ENCODE measurements at places on chromosomes 2 and 18.

DNA sequence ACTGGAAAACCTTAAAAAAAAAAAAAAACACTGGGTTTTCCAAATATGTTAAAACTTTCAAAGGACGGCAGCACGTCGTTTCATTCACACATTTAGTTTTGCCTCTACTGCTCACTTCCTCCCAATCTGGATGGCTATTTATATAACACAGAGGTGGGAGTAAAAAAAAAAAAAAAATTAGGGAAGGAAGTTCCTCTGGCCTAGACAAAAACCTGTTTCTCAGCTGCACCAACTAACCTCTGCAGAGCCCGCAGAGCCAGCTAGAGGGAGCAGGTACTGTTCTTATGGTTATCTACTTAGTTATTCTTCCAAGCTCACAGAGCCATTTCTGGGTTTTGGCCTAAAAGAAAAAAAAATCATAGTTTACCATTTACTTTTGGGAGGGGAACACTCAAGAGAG is 28.1 kb downstream of the SLC1A4 start:
- H3K36me3 ChIP-seq = peaks cover 45% of the 10 kb centered on the region
- no peaks in the 10 kb centered on the region for H3K27me3 ChIP-seq
- peaks cover 13% of the 10 kb centered on the region for H3K4me1 ChIP-seq
- no peak overlapping the region for H3K4me3 ChIP-seq
- no peak for DNase-seq

DNA sequence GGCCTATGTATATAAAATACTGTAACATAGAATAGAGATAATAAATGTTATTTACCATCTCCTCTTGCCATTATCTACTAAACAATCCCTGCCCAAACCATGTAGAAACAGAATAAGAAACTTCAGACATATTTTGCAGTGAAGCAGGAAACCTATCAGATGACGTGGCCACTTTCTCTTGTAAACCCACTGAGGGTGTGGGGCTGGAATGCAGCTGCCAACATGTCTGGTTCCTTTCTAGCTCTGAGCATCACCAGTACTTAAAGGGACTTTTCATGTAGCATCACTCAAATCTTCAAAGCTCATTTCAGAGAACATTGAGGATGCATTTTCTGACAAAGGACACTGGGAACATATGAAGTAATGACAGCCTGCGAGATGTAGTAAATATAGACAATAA is 251.8 kb downstream of the LPIN1 start:
- no peak for DNase-seq
- H3K27ac ChIP-seq = no peak overlapping the region
- H3K36me3 ChIP-seq = peaks cover 6% of the 10 kb centered on the region
- peaks cover 47% of the 10 kb centered on the region for H3K27me3 ChIP-seq
- H3K4me3 ChIP-seq = no peak overlapping the region

- H3K4me1 ChIP-seq = no peaks in the 10 kb centered on the region
These were observed 813.7 kb upstream of the ACVR2A start for GRCh38 chr2:147030966-147031720.

- no peak overlapping the region for H3K4me3 ChIP-seq
- no peaks in the 10 kb centered on the region for H3K27me3 ChIP-seq
- H3K4me1 ChIP-seq = no peaks in the 10 kb centered on the region
- DNase-seq = no peak
- no peaks in the 10 kb centered on the region for H3K36me3 ChIP-seq
- no peak overlapping the region for H3K27ac ChIP-seq
These were observed 1641.7 kb upstream of the ACVR2A start for GRCh38 chr2:146203064-146203624.

DNA sequence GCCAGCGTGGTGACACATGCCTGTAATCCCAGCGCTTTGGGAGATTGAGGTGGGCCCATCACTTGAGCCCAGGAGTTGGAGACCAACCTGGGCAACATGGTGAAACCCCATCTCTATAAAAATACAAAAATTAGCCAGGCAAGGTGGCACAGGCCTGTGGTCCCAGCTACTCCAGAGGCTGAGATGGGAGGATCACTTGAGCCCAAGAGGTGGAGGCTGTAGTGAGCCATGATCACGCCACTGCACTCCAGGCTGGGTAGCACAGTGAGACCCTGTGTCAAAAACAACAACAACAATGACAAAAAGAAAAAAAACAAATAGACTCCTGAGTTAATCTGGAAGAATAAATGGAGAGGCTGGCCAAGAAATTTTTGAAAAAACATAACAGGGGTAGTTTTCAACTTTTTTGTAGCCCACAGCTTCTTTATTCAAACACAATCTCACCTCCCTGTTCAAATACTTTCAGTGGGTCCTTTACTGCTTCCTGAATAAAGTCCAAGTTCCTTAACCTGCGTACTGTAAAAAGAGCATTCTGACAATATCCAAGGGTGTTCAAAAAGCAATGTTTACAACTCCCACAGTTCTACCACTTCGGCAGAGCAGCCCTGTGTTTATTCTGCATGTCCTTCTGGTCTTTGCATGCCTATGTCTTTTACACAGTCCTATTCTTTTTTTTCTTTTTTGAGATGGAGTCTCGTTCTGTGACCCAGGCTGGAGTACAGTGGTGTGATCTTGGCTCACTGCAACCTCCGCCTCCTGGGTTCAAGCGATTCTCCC is 53.5 kb downstream of the LRRFIP1 start:
- H3K36me3 ChIP-seq = no peaks in the 10 kb centered on the region
- no peak overlapping the region for H3K27ac ChIP-seq
- peaks cover 21% of the 10 kb centered on the region for H3K4me1 ChIP-seq
- DNase-seq = no peak
- H3K27me3 ChIP-seq = no peaks in the 10 kb centered on the region

GRCh38 chr2:128362889-128363228 is 44.2 kb upstream of the HS6ST1 start:
- H3K27ac ChIP-seq = no peak overlapping the region
- H3K36me3 ChIP-seq = no peaks in the 10 kb centered on the region
- no peak overlapping the region for H3K4me3 ChIP-seq
- DNase-seq = no peak
- no peaks in the 10 kb centered on the region for H3K27me3 ChIP-seq
- no peaks in the 10 kb centered on the region for H3K4me1 ChIP-seq

DNA sequence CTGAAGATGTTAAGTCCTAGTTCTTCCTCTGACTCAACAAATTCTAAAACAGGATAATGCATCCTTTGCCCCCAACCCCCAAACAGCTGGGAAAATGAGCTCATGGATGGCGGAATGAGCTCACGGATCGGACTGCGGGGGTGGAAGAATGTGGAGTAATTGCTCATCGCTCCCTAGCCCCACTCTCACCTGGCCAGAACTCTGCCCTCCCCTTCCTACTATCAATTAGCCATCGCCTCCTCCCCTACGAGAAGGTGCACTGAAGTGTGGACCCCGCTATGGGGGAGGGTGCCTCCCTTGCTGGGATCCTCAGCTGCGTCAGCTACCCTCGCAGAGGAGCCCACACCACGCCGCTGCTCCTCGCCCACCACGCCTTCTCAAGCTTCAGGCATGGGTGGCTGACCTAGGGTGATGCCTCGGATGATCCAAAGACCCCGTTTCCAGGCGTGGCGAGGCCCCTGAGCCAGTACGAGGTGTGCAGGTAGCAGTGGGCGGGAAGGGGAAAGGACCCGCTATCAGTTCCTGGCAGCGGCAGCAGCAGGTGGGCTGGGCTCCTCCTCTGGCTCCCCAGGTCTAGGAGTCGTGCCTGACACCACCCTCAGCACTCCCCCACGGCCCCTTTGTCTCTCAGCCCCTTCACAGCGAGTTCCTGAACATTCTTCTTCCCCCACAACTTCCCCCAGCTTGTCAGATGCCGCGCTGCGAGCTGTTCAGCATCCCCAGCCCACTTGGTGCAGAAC is 82.1 kb upstream of the POMC start:
- H3K4me1 ChIP-seq = peaks cover 29% of the 10 kb centered on the region
- DNase-seq = peak; percentile 34
- H3K36me3 ChIP-seq = peaks cover 44% of the 10 kb centered on the region
- no peaks in the 10 kb centered on the region for H3K27me3 ChIP-seq
- H3K4me3 ChIP-seq = peak overlapping the region; percentile 83
- H3K27ac ChIP-seq = peak overlapping the region; percentile 91

DNA sequence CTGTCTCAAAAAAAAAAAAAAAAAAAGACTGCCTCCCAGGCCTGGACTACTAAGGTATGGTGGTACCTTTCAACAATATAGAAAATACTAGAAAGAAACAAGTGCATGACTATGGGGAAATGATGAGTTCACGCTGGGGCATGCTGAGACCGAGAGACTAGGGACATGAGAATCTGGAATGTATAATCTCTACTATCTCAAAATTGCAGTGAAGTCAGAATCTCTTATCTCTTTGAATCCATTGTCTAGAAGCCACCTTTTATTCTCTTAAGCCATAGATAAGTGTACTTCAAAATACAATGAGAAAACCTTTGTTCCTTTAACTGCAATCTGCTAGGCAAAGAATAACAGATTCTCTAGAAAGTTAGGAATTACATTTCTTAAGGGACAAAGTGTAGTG is 5.6 kb downstream of the FRZB start:
- H3K27ac ChIP-seq = no peak overlapping the region
- peaks cover 3% of the 10 kb centered on the region for H3K4me1 ChIP-seq
- no peak for DNase-seq
- H3K27me3 ChIP-seq = peaks cover 38% of the 10 kb centered on the region
- no peaks in the 10 kb centered on the region for H3K36me3 ChIP-seq
- H3K4me3 ChIP-seq = no peak overlapping the region

- no peak overlapping the region for H3K27ac ChIP-seq
- H3K4me3 ChIP-seq = no peak overlapping the region
- H3K36me3 ChIP-seq = no peaks in the 10 kb centered on the region
- peaks cover 6% of the 10 kb centered on the region for H3K27me3 ChIP-seq
- H3K4me1 ChIP-seq = peaks cover 8% of the 10 kb centered on the region
These were observed 33.6 kb upstream of the LPIN1 start for GRCh38 chr2:11712866-11713265.

GRCh38 chr2:148483665-148484064 is 160.9 kb upstream of the EPC2 start:
- no peaks in the 10 kb centered on the region for H3K27me3 ChIP-seq
- DNase-seq = no peak
- no peaks in the 10 kb centered on the region for H3K4me1 ChIP-seq
- H3K27ac ChIP-seq = no peak overlapping the region
- H3K4me3 ChIP-seq = no peak overlapping the region

- H3K4me1 ChIP-seq = peaks cover 4% of the 10 kb centered on the region
- no peak for DNase-seq
- H3K27me3 ChIP-seq = no peaks in the 10 kb centered on the region
- peaks cover 36% of the 10 kb centered on the region for H3K36me3 ChIP-seq
These were observed 115.8 kb downstream of the C2orf74 start for GRCh38 chr2:61277756-61278155.

- peaks cover 14% of the 10 kb centered on the region for H3K4me1 ChIP-seq
- peaks cover 64% of the 10 kb centered on the region for H3K27me3 ChIP-seq
- H3K4me3 ChIP-seq = no peak overlapping the region
- no peak for DNase-seq
- H3K27ac ChIP-seq = no peak overlapping the region
These were observed 10.1 kb upstream of the ONECUT2 start for GRCh38 chr18:57425096-57425495.

DNA sequence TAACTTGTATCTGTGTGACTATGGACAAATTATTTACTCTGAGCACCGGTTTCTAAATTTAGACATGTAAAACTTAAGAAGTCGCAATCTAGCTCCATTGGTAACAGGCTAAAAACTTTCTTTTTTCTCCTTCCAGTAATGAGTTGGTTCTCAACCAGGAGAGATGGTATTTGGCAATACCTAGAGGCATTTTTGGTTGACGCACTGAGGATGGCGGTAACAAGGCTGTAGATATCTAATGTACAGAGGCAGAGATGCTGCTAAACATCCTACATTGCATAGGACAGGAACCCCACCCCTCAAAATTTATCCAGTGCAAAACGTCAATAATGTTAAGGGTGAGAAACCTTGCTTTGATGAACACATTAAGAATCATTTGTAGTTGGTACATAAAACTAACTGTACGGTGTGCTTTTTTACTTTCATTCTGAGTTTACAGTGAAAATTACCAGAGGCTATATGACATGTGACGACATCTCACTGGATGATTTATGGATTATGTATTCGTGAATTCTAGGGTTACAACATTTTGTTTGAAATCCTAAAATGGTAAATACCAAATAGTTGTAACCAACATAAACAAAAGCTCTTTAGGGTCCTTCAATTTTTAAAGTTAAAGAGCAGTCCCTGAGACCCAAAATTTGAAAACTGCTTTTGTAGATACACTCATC is 91.3 kb downstream of the TLK1 start:
- H3K27ac ChIP-seq = no peak overlapping the region
- DNase-seq = no peak

- no peak overlapping the region for H3K4me3 ChIP-seq
- H3K36me3 ChIP-seq = no peaks in the 10 kb centered on the region
- H3K27me3 ChIP-seq = no peaks in the 10 kb centered on the region
- DNase-seq = no peak
- peak overlapping the region; percentile 35 for H3K27ac ChIP-seq
These were observed 192.6 kb downstream of the IKZF2 start for GRCh38 chr2:212958757-212959295.

GRCh38 chr2:155583674-155584195 is 748.8 kb downstream of the NR4A2 start:
- H3K4me3 ChIP-seq = no peak overlapping the region
- DNase-seq = no peak
- H3K4me1 ChIP-seq = no peaks in the 10 kb centered on the region
- H3K27ac ChIP-seq = no peak overlapping the region
- H3K27me3 ChIP-seq = no peaks in the 10 kb centered on the region

DNA sequence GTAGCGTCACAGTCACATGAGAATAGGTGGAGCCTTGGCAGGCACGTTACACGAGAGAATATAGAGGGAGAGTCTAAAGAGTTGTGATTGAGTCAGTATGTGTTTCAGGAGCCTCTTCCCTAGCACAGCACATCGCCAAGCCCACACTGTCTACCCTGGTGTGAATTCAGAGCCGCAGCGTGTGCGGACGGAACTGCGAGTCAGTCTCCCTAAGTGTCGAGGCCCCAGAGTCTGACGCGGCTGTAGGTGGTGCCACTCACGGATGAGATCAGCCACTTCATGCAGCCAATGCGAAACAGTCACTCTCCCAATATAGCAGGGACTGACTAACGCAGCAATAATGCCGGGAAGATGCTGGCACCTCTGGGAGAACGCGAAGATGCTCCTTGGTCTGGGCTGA is 587.3 kb upstream of the ID2 start:
- no peaks in the 10 kb centered on the region for H3K36me3 ChIP-seq
- no peaks in the 10 kb centered on the region for H3K4me1 ChIP-seq
- H3K27me3 ChIP-seq = no peaks in the 10 kb centered on the region
- no peak overlapping the region for H3K4me3 ChIP-seq
- H3K27ac ChIP-seq = no peak overlapping the region

GRCh38 chr18:63949068-63949737 is at the start of gene HMSD:
HMSD (plus strand) TSS chr18:63949301; CDS start chr18:63953456, 4,155 bp downstream.
- DNase-seq = peak; percentile 70
- H3K4me3 ChIP-seq = peak within 1 kb of the TSS; percentile 75
- peak within 1 kb of the TSS; percentile 46 for H3K27ac ChIP-seq
- H3K4me1 ChIP-seq = peaks cover 45% of the 10 kb centered on the region
- H3K36me3 ChIP-seq = peaks cover 5% of the 10 kb centered on the region

DNA sequence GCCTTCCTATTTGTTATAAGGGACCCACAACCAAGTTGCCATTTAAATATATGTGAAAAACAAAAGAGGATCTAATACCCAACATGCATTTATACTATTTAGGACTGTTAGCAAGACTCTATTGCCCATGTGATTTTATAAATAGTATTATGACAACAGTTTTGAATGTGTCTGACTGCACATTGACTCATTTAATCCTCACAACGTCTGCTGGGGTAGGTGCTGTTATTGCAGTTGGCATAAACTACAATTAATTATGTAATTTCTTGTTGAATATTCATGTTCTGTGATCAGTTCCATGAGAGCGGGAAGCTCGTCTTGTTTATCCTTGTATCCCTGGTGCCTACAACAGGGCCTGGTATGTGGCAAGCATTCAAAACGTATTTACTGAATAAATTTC is 53.7 kb downstream of the SH2D6 start:
- H3K27ac ChIP-seq = no peak overlapping the region
- H3K27me3 ChIP-seq = no peaks in the 10 kb centered on the region
- H3K4me3 ChIP-seq = no peak overlapping the region
- peaks cover 1% of the 10 kb centered on the region for H3K4me1 ChIP-seq
- no peak for DNase-seq
- H3K36me3 ChIP-seq = no peaks in the 10 kb centered on the region
